Activated CD4-positive, alpha-beta T cell treated with anti-CD3 and anti-CD28 coated beads, Interleukin-2, amount 50 U/mL, for 4 hours (primary cell): ENCODE measurements at places on chromosomes 12 and 14.

DNA sequence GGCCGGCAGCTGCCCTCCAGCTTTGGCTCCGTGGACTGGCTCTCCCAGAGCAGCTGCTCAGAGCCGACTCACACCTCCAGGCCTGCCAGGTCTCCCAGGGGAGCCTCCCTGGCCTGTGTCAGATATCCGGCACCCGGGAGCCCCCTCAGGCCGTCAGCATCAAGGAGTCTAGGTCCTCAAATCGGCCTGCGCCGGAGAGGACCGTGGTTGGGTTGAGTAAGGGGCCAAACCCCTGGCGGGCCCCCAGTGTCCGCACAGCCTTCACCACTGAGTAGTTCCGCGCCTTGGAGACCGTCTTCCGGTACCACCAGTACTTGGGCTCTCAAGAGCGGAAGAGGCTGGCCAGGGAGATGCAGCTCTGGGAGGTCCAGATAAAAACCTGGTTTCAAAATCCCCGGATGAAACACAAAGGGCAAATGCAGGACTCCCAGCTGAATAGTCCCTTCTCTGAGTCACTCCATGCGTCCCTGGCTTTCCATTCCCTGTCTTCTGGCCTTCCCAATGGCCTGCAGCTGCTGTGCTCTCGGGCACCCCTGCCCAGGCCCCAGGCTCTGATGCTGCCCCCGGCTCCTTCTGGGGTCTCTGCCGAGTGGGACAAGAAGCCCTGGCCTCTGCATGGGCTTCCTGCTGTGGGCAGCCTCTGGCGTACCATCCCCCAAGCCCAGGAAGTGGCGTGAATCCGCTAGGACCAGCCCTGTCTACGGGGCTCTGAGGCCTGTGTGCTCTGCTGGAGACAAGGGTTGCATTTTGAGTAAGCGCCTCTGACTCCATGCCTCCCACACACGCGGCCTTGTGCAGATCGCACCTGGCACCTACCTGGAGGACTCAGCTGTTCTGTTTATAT, 245.1 kb upstream of the ATXN7L3B start:
- DNase-seq = no peak

DNA sequence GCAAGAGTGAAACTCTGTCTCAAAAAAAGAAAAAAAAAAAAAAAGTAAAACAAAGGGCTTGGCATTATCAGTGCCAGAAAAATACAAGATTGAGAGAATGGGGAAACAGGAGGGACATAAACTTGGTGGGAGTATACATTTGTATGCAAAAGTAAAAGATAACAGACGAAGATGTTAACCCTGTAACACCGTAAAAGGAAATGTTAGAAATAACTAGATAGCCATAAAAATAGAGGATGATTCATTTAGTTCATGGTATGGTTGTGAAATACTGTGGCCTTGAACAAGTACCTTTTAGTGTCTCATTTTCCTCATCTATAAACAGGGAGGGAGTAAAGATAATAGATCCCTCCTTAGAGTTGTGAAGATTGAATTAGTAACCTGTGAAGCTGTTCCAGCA, 33.3 kb downstream of the ATP2A2 start:
- no peak for DNase-seq

- DNase-seq = peak; percentile 14
Measured at GRCh38 chr14:92513204-92513965, at the start of gene RIN3. Gene RIN3, plus strand, starts transcription at chr14:92513781. Its CDS starts 152 bp downstream, at chr14:92513933.

GRCh38 chr12:127559349-127560040, 707.5 kb upstream of the TMEM132C start:
- peak; percentile 12 for DNase-seq

- no peak for DNase-seq
Measured at GRCh38 chr14:100399052-100399849, 76.1 kb downstream of the SLC25A47 start.

GRCh38 chr12:97556302-97556779, 93.7 kb downstream of the RMST start:
- no peak for DNase-seq

GRCh38 chr12:52436000-52436827, 2.0 kb upstream of the KRT75 start:
- no peak for DNase-seq

GRCh38 chr12:93502802-93503623, 35.7 kb downstream of the MRPL42 start:
- peak; percentile 64 for DNase-seq

DNA sequence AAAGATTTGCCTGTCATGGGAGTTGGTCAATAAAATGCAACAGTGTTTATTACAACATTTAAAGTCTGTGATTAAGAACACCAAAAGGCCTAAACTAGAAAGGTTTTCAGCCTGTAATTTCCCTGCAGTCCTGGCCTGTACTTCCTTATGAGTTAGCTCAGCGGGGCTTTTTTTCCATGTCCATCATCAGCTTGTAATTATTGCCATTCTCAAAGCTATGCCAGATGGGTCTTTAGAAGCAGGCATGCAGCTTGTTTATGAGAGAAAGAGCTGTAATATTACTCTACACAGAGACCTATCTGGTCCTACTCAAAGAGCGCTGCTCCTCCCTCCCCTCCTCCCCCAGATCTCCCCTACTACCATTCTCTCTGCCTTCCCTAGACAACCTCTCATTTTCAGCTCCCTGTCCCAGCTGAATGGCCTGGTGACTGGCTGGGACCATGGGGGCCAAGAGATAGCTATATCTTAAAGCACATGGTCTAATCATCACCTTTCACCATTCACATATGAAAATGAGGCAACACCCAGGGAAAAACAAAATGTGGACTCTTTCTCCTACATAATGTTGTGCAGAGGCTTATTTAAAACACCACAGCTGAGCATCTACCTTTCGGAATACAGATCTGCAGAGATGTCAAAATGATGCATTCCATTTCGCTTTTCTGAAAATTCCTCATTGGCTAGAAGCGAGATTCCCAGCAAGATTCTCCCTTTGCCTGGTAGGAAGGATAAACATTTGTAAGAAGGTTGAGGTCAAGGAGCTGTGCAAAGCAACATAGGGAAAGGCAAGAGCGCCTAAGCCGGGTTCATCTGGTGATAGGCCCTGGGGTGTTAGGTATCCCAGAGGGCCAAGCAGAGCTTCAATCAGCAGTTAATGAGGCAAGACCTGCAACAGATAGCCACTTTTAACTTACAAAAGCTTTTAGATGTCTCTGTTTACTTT, 209.7 kb upstream of the CDKN3 start:
- DNase-seq = no peak

- DNase-seq = no peak
Measured at GRCh38 chr14:45990252-45990651, 661.3 kb downstream of the RPL10L start.

DNA sequence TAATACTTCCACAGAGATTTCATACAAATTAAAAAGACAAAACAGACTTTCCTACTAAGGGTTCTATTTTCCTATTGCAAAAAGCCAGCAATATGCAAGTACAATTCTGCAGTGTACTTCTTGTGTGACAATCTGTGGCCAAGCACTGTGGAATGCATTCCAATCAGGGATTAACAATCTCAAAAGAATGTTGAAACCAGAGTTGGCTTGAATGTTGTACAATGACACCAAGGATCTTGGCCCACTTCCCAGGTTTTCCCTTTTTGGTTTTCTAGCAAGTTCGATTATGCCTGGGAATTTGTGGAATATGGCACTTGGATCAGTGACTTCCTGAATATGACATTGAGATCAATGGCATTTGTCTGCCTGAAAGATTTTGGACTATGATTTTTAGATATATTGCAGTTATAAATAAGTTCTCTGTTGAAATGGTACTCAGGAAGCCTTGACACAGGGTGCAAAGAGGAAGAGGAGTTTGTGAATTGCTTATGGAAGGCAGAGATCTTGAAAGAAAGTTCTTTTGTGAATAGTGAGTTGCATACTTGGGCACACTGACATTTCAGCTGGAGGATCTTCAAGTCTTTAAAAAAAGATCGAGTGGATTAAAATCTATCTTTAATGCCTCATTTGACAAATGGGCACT, 81.4 kb upstream of the FERMT2 start:
- no peak for DNase-seq

DNA sequence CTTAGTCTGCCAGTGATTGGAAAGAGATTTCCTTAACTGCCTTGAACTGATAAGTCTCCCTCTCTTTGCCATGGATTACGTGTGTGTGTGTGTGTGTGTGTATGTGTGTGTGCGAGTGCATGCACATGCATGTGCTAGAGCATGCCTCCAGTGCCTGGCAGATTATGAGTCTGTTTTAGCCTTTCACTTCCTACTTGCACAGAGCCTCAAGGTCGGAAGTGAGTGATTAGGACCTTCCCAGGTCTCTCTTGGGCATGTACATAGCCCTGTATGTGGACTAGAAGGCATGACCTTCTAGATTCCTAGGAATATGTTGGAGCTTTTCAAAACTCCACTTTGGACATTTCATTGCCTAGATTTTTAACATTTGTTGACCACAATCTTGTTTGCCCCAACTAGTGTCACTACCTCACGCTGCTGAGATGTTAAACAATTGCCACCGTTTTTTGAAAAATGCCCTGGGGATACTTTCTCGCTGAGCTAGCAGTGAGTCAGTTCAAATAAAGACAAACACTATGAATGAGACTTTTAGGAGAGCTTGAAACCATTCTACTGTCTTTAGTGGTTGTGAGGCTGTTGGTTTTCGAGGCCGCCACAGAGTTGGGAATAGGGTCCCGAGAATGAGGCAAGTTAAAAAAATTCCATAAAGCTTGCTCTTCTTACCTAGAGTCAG, 28.2 kb downstream of the KIAA0586 start:
- DNase-seq = no peak

- DNase-seq = no peak
Measured at GRCh38 chr12:14275886-14276285, 89.6 kb upstream of the ATF7IP start.
